ENCODE measurements at places on chromosomes 3 and 15. TPM values are rescaled to one million over a fixed set of nuclear protein-coding genes. Genes with fewer than 3 reads are reported as not detected.
A peak's percentile ranks its signal among the peaks of the same experiment; 100 is the strongest.

The CD96 gene
- total RNA-seq: 4.6 TPM

The GREM1 gene
- not detected for total RNA-seq

The NBEAL2 gene
- 38.6 TPM for total RNA-seq

The PLSCR4 gene
- total RNA-seq: 77.0 TPM

GRCh38 chr3:194983620-194984019, 287.3 kb downstream of the XXYLT1 start:
- H3K27me3 ChIP-seq: no peaks in the 10 kb centered on the region
- no peak overlapping the region for H3K4me3 ChIP-seq
- peaks cover 12% of the 10 kb centered on the region for H3K4me1 ChIP-seq
- no peak overlapping the region for H3K27ac ChIP-seq

DNA sequence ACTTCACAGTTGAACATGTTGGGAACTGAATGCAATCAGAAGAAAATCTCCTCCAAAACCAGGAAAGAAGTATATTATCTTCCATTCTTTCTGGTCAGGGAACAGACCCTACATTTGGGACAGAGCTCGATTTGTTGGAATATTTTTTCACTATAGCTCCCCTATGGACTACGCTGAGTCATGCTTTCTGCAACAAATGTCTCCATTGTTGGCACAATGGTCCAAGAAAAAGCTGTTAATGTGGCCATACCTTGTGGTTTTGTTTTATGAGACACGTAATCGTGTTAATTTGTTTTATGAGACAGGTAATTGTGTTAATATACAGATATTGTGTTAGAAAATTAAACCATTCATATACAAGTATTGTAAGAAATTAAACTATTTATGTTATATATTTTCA, 101.4 kb downstream of the TGFBR2 start:
- no peak overlapping the region for H3K4me3 ChIP-seq
- H3K36me3 ChIP-seq: no peaks in the 10 kb centered on the region
- peaks cover 10% of the 10 kb centered on the region for H3K4me1 ChIP-seq
- no peaks in the 10 kb centered on the region for H3K27me3 ChIP-seq

DNA sequence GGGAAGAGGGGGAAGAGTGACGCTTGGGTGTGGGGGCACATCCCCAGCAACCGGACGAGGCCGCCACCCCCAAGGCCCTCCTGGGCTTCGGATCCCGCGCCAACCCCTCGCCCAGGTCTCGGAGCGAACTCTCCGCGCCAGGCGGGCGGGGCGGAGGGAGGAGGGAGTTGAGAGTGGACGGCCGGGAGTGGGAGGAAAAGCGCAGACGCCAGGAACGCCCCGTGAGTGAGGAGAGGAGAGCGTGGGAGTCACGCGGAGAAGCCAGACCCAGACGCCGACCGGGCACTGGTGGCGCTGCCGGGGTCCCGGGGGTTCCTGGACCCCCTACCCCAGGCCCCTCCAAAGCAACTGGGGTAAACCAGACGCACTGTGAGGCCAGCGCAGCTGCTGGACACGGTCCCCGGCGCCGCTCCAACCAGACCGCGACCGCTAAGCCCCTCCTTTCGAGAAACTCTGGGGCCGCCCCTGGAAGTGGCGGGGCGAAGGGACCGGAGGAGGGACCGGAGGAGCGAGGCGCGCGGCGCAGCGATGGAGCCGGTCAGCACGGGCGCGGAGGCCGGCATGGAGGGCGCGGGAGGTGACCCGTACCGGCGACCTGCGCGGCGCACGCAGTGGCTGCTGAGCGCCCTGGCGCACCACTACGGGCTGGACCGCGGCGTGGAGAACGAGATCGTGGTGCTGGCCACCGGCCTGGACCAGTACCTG, at the start of gene EFCC1:
TSS of gene EFCC1 (plus strand) at position 204 of the 705 bp plus-strand sequence. CDS start at position 529, 325 bp downstream.
- peak within 1 kb of the TSS; percentile 14 for H3K4me3 ChIP-seq
- H3K36me3 ChIP-seq: no peaks in the 10 kb centered on the region
- DNase-seq: peak; percentile 57
- H3K27ac ChIP-seq: peak within 1 kb of the TSS; percentile 60
- peaks cover 41% of the 10 kb centered on the region for H3K4me1 ChIP-seq
- H3K27me3 ChIP-seq: no peaks in the 10 kb centered on the region

DNA sequence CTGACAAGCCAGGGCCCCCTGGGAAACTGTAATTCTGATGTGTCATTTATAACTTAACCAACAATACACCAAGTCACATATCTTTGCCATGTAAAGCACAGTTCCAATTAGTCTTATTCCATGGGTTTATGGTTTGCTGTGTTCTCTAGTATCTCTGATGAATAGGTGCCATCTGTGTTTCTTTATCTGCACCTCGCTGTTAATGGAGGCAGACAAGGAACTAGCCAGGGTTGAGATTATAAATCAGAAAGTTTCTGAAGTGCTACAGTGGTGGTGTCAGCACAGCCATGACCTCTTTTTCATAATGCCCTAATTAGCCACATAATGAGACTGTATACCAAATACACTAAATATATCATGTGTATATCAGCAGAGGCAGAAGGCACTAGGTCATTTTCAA, 866.4 kb downstream of the PLOD2 start:
- no peaks in the 10 kb centered on the region for H3K4me1 ChIP-seq
- H3K27me3 ChIP-seq: no peaks in the 10 kb centered on the region
- no peak overlapping the region for H3K4me3 ChIP-seq
- H3K36me3 ChIP-seq: no peaks in the 10 kb centered on the region

DNA sequence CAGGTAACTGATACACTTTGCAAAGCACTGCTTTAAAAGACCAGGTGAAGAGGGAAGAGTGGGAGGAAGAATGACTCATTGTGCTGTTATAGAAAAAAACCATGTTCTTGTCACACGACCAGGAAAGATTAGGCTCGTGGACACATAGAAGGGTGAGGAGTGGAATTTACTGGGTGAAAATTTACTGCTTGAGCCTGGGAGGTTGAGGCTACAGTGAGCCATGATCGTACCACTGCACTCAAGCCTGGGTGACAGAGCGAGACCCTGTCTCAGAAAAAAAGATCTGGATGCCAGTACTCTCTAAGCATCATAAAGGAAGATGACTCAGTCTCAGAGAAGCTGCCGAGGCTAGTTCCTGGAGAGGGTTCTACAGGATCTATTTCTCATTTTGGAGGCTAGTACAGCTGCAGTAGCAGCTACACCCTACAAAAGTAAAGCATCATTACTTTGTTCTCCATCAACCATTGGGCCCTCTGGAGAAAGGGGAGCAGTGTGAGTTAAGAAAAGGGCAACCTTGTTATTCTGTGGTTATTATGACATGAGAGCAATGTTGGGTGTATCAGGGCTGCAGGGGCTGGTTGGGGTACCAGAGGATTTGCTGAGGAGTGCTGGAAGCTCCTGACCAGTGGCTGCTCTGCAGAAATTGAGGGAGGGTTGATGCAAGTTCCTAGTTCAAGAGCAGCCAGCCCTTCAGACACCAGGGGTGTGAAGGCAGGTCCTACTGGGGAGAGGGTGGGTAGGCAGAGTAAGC, 75.4 kb downstream of the CMTM8 start:
- no peak overlapping the region for H3K4me3 ChIP-seq
- no peak for DNase-seq
- H3K27me3 ChIP-seq: no peaks in the 10 kb centered on the region
- H3K36me3 ChIP-seq: no peaks in the 10 kb centered on the region

DNA sequence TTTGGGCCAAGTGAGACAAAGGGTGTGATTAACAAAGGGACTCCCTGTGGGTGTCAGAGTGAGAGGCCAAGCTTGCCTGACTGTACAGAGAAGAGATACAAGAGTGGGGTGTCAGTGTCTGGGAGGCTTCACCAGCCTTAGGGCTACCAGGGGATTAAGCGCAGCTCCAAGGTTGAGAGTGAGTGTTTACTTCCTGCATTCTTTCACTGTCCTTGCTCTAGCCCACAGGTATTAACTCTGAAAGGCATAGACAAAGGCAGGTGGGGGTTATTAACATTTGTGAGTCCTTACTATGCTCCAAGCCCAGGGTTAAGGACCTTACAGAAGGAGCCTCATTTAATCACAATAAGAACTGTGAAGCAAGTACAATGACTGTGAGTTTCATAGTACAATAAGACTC, 107.6 kb downstream of the IL20RB start:
- no peak overlapping the region for H3K4me3 ChIP-seq
- H3K27ac ChIP-seq: no peak overlapping the region
- H3K27me3 ChIP-seq: no peaks in the 10 kb centered on the region
- H3K4me1 ChIP-seq: no peaks in the 10 kb centered on the region
- no peaks in the 10 kb centered on the region for H3K36me3 ChIP-seq

DNA sequence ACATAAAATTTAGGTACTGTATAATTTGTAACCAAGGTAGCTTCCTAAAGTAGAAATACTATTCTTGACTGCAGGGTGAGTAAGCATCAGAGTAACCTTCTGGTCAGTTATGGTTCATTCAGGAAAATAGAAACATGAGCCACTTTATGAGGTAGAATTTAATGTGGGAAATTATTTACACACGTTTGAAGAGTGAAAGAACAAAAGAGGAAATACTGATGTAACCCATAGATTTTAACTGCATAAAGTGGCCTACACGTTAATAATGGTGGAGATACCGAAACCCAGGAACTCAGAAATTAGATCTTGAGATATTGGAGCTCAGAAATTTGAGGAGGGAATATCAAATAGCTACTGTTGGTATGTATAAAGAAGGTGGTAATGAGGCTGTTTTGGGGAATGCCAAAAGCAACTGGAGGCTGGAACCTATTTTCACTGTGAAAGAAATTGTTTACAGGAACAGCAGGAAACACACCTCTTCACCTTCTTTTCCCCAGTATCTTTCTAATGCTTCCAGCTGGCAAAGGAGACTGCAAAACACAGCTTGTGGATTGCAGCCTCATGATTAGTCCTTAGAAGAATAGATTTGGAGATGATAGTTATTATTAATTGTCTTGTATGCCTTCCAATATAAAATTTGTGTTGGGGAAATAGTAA, 216.1 kb downstream of the DOCK3 start:
- no peaks in the 10 kb centered on the region for H3K36me3 ChIP-seq
- H3K4me1 ChIP-seq: no peaks in the 10 kb centered on the region
- H3K27ac ChIP-seq: no peak overlapping the region

- H3K27ac ChIP-seq: no peak overlapping the region
- no peaks in the 10 kb centered on the region for H3K36me3 ChIP-seq
- H3K27me3 ChIP-seq: no peaks in the 10 kb centered on the region
- peaks cover 15% of the 10 kb centered on the region for H3K4me1 ChIP-seq
- DNase-seq: no peak
These were observed 65.6 kb downstream of the ATP1B3 start for GRCh38 chr3:141942006-141942405.

DNA sequence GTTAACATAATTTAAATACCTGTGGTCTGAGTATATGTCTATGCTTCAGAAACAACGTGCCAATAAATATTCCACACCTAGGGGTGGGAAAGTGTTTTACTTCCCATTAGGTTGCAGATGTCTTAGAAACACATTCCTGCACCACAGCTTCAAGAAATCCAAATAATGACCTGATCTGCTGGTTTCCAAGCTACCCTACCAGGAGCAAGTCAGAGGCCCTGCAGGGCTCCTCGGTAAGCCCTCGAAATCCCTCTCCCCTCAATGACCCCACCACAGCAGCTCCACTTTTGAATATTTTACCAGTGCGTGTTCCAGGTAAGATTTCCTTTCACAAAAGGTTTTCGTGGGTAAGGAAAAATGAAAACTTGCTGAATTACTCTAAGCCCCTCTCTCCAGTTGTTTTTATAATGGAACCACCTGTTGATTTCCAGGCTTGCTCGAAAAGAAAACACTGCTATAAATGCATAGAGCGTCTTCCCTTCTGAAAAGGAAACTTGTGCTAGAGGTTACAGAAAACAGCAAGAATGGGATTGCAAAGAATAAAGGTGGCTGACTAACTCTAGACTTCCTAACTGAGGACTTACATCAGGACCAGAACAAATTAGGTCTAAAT, 12.6 kb downstream of the IL12A start:
- no peaks in the 10 kb centered on the region for H3K4me1 ChIP-seq
- H3K36me3 ChIP-seq: no peaks in the 10 kb centered on the region
- no peak for DNase-seq
- no peaks in the 10 kb centered on the region for H3K27me3 ChIP-seq
- no peak overlapping the region for H3K27ac ChIP-seq

- no peak overlapping the region for H3K4me3 ChIP-seq
- no peaks in the 10 kb centered on the region for H3K27me3 ChIP-seq
- H3K27ac ChIP-seq: no peak overlapping the region
- H3K4me1 ChIP-seq: no peaks in the 10 kb centered on the region
- DNase-seq: no peak
These were observed 32.4 kb downstream of the NIPA2 start for GRCh38 chr15:22870865-22871264.

DNA sequence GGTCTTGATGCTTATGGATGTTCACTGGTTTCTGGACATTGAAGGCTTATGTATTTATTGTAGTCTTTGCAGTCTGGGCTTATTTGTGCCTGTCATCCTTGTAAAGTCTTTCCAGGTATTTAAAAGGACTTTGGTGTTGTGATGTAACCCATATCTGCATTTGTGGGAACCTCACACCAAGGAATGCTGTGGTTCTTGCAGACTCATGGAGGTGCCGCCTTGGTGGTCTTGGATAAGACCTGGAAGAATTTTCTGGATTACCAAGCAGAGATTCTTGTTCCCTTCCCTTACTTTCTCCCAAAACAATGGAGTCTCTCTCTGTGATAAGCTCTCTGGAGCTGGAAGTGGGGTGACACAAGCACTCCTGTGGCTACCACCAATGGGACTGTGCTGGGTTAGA, 363.5 kb upstream of the NECTIN3 start:
- no peaks in the 10 kb centered on the region for H3K27me3 ChIP-seq
- H3K4me1 ChIP-seq: no peaks in the 10 kb centered on the region
- H3K27ac ChIP-seq: no peak overlapping the region
- no peak overlapping the region for H3K4me3 ChIP-seq
- H3K36me3 ChIP-seq: no peaks in the 10 kb centered on the region

DNA sequence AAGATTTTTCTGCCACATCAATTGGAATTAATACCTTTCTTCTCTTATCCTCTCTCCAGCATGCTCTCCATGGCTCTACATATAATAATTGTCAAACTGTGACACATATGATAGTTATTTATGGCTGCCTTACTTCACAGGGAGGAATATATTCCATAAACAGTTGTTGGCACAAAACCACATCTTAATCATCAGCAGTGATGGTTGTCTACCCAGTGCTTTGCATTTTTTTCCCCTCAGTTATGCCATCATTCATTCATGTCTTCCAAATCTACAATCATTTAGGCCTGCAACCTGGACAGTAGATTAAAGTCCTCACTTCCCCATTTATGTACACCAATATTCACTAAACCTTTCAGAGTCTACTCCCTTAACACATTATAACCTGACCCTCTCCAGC, 107.7 kb downstream of the THRB start:
- H3K4me1 ChIP-seq: peaks cover 10% of the 10 kb centered on the region
- DNase-seq: no peak
- H3K4me3 ChIP-seq: no peak overlapping the region
- H3K27ac ChIP-seq: no peak overlapping the region

All from thyroid gland (tissue), 4 donors.